ENCODE measurements at places on chromosomes 7 and 10.

DNA sequence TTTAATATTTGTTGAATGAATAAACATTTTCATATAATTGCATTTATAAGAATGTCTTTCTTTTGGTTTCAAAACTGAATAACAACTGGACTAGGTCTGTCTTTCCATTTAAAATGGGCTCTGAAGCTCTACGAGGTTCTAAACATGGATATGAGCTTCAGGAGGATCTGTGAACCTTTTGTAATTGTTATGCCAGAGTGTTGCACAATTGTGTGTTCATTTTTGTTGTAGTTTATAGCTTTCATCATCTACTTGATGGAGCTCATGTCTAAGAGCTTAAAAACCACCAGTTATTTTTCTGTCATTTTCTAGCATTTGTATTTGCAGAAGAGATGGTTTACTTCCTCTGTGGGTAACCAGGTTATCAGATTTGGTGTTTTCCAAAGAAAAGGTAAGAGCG is 265.7 kb upstream of the NPY start:
- DNase-seq, result no peak

DNA sequence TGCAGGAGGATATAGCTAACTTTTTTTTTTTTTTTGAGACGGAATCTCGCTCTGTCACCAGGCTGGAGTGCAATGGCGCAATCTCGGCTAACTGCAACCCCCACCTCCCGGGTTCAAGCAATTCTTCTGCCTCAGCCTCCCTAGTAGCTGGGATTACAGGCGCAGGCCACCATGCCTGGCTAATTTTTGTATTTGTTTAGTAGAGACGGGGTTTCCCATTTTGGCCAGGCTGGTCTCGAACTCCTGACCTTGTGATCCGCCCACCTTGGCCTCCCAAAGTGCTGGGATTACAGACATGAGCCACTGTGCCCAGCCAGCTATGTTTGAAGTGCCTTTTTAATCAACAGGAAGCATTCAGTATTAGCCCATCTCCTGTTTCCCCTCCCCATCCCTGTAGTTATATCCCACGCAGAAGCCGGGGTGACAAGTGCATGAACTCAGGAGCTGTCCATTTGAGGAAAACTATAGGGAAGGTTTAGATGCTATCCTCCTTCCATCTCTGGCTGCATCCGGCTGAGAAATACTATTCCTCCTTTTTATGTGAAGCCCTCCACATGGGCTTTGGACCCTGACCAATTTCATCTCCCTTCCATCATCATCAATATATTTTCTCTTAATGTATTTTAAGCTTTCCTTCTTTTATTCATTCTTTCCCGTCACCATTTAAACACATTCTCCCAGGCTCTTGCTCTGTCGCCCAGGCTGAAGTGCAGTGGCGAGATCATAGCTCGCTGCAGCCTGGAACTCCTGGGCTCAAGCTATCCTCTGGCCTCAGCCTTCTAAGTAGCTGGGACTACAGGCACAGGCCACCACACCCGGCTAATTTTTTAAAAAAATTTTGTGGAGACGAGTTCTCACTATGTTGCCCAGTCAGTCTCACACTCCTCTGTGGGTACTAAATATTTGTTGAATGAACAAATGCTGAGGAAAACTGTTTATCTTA is 1.3 kb upstream of the POT1 start:
- DNase-seq, result no peak

GRCh38 chr7:90210981-90211380 is 559 bp upstream of the STEAP2 start:
- no peak for DNase-seq

DNA sequence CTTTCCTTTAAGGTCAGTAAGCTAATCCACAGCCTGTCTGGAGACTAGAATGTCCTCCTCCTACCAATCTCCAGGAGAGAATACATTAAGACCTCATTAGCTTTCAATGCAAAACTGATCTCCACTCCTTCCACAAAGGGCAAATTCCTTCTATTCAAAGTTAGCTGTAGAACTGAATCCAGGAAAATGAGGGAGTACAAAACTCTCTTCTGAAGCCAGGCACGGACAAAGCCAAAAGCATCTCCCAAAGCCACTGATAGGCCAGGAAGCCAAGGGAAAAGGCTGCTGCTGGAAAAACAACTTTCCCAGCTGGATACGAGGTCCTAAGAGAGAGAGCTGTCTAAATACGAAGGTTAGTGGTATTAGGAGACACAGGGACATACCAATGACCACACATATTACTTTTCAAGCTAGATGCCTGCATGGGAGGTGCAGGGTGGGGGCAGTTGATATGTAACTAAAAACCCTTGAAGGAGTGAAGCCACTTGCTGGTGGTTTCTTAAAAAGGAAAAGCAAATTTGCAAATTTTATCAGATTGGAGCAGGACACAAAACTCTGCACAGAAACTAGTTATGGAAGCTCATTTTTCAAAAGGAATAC is 43.6 kb downstream of the MKX start:
- no peak for DNase-seq

GRCh38 chr7:73932364-73932763 is 71.4 kb downstream of the TMEM270 start:
- no peak for DNase-seq

- no peak for DNase-seq
Measured at GRCh38 chr7:82312646-82313045, 130.9 kb downstream of the CACNA2D1 start.
